ENCODE measurements at places on chromosomes 1 and 21.
A peak's percentile ranks its signal among the peaks of the same experiment; 100 is the strongest.

GRCh38 chr1:169794530-169795416 lies at the start of gene METTL18:
Gene METTL18 (minus strand): TSS chr1:169794907. CDS start chr1:169793695, 1,212 bp downstream.
- peak; percentile 98 for DNase-seq

DNA sequence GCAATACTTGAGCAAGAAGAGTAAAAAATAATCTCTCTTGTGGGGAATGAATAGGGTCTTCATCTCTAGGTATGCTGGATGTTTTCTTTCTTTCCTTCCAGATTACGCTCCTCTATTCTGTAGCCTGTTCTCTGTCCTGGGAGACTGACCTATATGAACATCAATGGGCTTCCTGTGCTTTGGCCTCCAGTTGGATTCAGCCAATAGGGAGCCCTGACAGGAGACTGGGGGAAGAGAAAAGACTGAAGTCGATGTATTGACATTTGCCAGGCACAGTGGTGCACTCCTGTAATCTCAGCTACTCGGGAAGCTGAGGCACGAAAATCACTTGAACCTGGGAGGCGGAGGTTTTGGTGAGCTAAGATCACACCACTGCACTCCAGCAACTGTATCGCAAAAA lies 17.6 kb downstream of the SEMA6C start:
- DNase-seq, result no peak

- DNase-seq, result no peak
These were observed 92.0 kb downstream of the DIRAS3 start for GRCh38 chr1:67958472-67958871.

DNA sequence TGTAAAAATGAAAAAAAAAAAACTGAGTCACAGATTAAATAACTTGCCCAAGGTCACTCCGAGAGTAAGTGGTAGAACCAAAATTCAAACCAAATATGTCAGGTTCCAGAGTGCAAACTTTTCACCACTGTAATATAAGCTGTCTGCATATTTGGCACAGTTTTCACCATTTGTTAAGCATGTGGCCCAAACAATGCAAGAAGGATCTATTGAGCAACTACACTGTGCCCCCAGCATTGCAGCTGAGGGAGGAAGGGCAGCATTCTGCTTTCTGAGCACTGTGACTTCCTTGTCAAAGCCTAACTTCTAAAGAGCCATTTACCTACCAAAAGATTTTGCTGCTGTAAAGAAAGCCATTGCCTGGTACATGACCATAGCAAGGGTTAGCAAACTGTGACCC lies 133.4 kb downstream of the SYT2 start:
- DNase-seq, result peak; percentile 71

- DNase-seq, result no peak
These were observed 521 bp upstream of the NADK start for GRCh38 chr1:1778663-1779319.

GRCh38 chr1:182699393-182700350 lies 15.3 kb upstream of the RGS8 start:
- peak; percentile 35 for DNase-seq

DNA sequence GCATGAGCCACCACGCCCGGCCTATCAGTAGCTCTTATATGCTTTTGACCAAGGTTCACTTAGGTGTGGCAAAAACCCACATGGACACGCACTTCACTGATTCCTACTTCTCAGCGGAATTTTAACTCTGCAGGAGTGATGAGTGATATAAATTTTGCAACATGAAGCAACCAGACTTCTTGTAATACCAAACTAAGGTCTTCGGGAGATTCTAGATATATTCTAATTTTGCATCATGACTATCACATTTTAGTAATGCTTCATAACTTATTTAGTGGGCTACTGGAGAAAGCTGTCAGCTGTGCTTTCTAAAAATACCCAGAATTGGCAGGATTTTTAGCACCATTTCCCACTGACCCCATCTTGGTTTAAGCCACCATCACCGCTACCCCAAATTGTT lies 27.8 kb downstream of the RHCE start:
- no peak for DNase-seq

- no peak for DNase-seq
These were observed 56.0 kb downstream of the KCNJ15 start for GRCh38 chr21:38312822-38313221.

- peak; percentile 66 for DNase-seq
These were observed 487.3 kb upstream of the PTBP2 start for GRCh38 chr1:96234299-96234698.

- no peak for DNase-seq
These were observed 19.0 kb downstream of the BCAR3 start for GRCh38 chr1:93662481-93663207.

DNA sequence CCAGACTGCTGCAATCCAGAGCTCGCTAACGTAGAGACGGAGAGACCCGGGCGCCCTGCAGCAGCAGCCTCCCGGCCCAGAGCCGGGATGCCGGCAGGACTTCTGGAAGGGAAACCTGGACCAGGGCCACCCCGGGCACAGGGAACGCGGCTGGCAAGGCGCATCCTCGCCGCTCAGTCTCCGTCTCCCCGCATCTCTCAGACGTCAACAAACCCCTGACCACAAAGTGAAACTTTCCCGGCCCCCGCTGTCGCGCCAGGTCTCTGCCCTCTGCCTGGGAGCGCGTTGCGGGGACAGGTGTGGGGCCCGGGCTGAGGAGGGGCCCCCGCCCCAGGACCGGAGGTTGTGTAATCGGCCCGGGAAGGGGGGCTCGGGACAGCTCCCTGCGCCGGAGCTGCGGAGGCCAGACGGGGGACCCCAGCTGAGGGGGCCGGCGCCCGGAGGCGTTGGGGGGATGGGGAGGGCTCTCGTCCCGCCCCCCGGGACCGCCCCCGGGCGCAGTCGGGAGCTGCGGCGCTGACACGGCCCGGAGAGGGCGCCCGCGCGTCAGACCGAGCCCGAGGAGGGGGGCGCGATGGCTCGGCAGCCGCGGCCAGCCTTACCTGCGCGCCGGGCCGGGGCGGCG lies 116.6 kb upstream of the HIVEP3 start:
- peak; percentile 61 for DNase-seq

- no peak for DNase-seq
These were observed 16.0 kb downstream of the MEF2D start for GRCh38 chr1:156484480-156485058.

DNA sequence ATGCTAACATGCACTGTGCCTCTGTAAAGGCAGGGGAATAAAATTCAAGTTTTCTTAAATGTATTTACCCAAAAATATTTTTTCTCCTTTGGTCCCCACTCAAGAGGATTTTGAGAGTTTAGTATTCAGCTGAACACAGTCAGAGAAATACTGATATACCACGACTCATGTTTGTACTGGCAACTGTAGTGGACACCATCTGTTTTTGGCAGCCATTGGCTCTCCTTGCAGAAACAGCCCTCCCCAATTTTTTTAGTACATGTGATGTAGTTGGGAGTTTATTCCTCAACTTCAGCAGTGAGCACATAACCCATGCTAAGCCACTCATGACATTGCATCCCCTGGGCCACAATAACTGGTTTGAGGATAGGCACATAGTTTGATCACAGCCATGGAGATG lies 154.8 kb upstream of the POU3F1 start:
- DNase-seq, result no peak

GRCh38 chr21:38802050-38803026 lies 3.4 kb upstream of the ETS2 start:
- no peak for DNase-seq

- peak; percentile 73 for DNase-seq
These were observed 35.0 kb upstream of the VWA5B1 start for GRCh38 chr1:20255666-20256065.

DNA sequence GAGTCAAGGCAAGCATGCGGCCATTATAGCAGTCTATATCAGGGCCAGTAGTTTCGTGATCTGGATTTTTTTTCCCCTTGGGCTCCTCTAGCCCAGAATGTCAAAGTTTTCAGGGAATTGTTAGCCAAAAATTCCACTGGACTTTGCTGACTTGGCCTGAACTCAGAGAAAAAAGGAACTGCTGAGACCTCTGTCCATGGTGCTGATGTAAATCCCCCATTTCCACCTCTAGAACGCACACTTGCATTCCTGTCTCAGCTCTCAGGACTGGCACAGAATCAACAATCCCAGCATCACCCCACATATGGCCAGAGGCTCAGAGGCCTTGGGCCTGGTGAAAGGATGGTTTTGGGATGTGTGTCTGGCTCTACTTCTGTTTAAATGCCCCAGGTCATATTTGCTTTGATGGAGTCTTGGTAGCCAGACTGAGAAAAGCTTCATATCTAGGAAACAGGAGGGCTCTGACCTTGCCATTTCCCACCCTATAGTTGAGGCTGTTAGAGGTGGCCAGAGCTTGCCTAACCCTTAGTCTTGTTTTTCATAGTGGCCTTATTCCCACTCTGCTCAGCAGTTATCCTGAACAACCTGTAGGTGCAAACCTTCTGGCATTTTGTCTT lies 16.9 kb upstream of the EFCAB14 start:
- peak; percentile 55 for DNase-seq

GRCh38 chr1:156291226-156292061 lies 4.0 kb downstream of the GLMP start:
- DNase-seq, result peak; percentile 81

DNA sequence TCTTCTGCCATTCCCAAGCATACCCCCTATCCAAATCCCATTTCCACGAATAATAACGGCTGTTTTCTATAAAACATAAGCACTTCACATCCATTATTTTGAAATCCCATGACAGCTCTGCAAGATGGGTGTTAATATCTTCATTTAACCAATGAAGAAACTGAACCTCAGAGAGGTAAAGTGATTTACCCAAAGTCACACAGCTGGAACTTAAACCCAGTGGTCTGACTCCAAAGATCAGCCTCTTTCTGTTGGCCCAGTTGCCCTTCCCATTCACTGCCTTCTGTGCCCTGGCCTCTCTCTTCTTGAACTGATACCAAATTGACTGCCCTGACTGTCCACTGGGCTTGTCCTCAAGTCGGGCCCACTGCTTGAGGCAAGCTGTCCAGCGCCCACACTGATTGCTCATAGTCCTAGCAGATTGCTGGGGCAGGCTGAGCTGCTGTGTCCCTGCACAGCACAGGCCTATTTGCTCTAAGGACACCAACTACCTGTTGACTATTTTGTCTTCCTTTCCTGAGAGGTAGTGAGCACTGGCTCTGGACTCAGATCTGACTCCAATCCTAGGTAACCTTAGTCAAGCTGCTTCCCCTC lies 19.3 kb downstream of the TAL1 start:
- DNase-seq, result no peak

DNA sequence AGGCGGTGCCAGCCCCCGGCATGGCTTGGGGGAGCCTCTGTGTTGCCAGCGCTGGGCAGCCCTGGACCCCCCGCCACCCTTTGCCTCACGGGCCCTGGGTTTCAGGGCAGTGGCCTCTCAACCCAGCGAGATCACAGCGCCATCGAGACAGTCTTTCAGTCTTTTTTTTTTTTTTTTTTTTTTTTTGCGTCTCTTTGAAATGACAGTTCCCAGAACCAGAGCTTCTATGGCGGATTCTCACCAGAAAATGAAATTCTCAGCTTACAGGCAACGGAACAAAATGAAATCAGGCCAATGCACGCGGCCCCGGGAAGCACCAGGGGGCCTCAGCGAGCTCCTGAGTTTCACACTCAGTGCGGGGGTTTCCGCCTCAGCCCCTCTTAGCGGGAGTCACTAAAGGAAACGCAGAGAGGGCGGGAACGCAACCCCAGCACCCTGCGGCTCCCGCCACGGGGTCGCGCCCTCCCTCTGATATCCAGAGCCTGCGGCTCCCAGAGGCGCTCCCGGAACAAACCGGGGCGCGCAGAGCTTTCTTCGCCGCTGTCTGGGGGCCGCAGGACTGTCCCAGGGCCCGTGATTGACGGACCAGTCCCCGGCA lies 8.0 kb upstream of the COL6A1 start:
- peak; percentile 90 for DNase-seq

DNA sequence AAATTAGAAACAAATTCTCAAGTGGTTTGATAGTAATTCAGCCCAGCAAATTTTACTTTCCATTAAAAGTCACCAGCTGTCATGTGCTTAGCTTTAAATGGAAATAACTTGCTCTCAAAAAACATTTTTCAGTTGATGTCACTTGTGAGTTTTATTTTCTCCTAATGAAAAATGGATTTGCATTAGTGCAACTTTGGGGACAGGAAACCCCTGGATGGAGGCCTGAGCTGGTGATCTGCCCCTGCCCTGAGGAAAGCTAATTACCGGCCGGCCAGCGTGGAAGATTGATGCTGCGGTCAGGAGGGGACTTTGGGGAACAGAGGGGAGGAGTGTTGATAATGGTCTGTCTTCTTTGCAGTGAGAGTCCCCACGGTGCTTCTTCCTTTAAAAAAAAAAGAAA lies 66.8 kb upstream of the ANGPTL1 start:
- DNase-seq, result no peak

GRCh38 chr1:24567792-24568388 lies 12.0 kb downstream of the NCMAP start:
- no peak for DNase-seq

DNA sequence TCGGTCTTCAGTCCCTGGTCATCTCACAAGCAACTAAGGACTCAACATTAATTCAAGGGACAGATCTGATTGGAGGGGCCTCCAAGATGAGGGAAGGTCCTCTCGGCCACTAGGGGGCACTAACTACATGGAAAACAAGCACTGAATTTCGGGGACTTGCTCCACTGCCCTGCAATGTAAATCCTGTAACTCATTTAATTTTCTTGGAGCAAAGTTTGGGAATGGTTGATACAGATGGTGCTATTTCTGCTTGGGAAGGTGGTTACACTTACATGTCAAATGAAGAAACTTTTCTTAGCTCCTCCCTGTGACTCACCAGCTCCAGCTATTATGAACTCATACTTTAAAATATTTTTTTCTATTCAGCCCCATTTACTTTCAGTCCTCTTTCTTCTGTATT lies 97.4 kb upstream of the KCNJ15 start:
- peak; percentile 89 for DNase-seq

- peak; percentile 75 for DNase-seq
These were observed 12.3 kb downstream of the TNFRSF1B start for GRCh38 chr1:12179111-12179519.

GRCh38 chr1:109369167-109369746 lies 28.5 kb downstream of the SORT1 start:
- DNase-seq, result peak; percentile 28

GRCh38 chr1:70916034-70916427 lies 131.6 kb downstream of the PTGER3 start:
- no peak for DNase-seq

DNA sequence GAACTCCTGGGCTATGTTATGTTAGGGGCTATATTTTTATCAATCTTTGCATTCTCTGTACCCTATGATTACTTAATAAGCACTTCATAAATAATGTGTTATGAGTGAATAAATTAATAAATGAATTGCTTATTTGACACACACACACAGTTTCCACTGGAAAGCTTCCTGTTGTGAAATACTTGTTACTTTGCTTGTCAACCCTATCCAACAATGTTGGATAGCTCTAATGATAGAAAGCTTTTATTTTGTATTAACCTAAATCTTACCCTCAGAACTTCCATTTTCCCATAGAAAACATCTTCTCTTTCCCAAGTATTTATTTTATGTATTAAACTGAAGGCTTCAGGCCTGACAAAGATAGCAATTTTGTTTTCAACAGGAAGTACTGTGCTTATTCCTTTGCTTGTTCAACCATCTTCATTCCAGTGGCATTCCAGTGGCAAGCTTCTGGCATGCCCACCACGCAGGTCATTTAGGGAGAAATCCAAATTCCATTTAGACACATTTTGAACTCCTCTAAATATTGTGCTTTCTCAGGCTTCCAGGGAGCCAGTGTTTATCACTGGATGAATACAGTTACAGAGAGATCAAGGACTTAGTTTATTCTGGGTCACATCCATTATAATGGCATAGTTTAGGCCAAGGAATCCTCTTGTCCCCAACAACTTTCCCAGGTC lies 134.4 kb downstream of the TGFB2 start:
- DNase-seq, result peak; percentile 83

- no peak for DNase-seq
These were observed 63.1 kb downstream of the CDC42BPA start for GRCh38 chr1:227255086-227255732.
